B cell (primary cell): ENCODE measurements at places on chromosomes 11 and 22.

DNA sequence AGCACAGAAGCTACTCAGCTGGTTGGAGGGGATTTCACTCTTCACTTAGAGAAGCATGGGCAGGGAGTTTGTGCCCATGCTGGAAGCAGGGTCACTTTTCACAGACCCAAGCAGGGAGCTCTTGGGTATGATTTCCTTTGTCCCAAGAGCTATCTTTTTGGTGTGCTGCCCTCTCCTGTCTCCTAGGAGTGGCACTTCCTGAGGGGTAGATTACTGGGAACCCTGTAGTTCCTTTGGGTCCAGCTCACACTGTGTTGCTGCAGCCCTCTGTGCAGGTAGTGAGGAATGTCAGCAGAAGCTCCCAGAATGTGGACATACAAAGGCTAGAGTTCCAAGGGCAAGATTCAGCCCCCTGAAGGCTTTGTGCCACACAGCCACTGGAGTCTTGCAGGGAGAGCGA lies 537.1 kb upstream of the ANO3 start:
- DNase-seq: no peak

DNA sequence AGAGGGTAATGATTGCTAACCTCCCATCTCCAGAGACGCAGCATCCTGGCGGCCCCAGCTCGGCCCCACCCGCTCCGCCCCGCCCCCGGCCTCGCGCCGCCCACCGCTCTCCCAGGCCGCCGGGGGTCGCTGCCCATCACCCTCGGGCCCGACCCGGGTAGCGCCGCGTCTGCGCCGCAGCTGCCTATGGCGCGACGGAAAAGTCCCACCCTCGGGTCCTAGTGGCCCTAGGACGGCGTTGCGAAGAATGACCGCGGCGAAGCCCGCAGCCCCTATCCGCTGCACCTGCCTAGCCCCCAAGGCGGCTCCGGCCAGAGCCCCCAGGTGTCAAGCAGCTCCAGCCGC lies 457 bp downstream of the CPSF7 start:
- no peak for DNase-seq

GRCh38 chr11:58923300-58923788 lies 15.9 kb upstream of the GLYATL1 start:
- peak; percentile 51 for DNase-seq

DNA sequence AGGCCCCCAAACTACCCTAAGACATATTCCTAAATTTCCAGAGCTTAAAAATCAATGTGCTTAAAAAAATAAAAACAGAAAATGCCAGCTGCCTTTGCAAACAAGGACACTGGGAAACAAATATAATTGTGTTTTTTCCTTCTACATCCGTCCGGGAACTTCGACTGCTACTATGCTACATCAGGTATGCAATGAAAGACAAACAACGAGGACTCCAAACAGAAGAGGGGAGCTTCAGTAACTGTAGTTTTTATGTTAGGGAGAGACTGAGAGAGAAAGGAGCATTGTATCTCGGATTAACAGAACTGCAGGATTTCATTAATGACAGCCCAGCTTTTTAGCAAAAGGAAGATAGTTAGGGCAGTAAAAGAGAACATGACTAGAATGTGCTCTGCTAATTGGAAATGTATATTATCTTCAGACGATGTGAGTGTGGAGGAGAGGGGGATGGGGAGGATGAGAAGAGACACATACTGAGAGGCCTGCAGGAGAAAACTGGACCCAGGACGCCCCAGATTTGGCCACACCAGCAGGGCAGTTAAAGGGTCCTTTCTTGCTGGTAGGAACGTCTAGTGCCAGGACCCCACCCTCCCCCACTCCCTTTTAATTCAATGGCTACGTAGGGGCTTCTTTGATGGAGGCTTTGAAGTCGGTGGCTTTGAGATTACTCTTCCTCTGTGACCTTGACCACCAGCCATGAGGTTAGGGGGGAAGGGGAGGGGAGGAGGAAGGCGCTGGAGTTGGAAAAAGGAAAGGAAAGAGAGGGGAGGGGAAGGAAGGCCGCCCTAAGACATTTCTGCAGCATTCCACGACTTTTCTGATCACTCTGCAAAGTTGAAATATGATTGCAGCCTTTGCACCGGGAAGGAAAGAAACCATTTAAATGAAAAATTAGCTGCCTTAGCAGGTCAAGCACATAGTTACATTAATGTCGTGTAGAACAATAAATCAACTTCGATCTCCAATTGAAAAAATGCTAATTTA lies 187.1 kb downstream of the BLID start:
- DNase-seq: no peak

- DNase-seq: no peak
Measured at GRCh38 chr11:61710019-61710418, 29.8 kb downstream of the DAGLA start.

DNA sequence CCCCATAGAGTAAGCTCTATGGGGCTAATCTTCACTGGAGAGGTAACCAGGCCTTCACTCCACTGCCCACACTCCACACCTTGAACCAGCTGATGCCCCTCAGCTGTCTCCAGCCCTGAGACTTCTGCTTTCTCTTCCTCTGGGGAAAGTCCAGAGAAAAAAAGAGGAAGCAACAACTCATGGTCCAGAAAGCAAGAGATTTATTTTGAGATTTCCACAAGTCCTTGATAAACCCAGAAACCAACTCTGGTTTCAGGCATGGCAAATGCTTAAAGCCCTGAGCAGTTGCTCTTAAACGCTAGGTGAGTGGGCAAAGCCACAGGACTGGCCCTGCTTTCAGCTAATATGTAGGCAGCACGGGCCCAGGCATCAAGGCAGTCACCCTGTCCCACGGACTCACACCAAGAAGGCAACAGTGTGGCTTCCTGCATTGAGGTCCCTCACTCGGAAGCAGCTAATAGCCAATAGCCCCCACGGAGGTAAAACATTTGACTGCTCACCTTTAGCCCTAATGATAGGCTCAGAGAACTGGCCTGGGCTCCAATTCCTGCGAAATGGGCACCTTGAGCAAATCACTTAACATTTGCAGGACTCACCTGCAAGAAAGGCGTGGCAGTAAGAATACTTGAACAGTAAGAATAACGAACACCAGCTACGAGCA lies 4.3 kb downstream of the CYB561A3 start:
- DNase-seq: peak; percentile 93

DNA sequence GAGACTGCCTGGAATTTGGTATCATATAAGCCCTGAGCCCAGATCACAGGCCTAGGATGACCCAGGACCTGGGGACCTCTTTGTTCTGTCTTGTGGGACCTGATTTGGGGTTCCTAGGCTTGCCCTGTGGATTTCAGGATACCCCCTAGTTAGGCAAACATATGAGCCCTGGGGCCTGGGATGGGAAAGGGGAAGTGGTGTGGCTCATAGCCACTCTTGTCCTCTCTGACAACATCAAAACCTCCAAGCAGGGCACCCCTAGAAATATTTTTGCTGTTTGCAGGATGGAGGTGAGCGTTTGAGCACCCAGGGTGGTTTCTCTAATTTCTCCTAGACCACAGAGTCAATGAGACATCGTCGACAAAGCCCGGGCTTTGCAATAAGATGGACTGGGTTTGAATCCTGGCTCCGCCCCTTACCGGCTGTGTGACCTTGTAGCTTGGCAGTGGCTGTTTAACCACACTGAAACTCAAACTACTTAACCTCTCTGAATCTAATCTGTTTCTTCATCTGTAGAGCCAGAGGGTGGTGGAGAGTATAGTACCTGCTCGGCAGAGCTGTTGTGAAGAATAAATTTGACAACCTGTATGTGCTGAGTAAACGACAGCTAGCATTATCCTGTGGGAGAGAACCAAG lies 5.3 kb upstream of the LRRC10B start:
- DNase-seq: no peak

- DNase-seq: no peak
Measured at GRCh38 chr11:25900814-25901213, 431.1 kb upstream of the ANO3 start.

GRCh38 chr11:114061048-114061680 lies 1.7 kb downstream of the ZBTB16 start:
- DNase-seq: peak; percentile 43

DNA sequence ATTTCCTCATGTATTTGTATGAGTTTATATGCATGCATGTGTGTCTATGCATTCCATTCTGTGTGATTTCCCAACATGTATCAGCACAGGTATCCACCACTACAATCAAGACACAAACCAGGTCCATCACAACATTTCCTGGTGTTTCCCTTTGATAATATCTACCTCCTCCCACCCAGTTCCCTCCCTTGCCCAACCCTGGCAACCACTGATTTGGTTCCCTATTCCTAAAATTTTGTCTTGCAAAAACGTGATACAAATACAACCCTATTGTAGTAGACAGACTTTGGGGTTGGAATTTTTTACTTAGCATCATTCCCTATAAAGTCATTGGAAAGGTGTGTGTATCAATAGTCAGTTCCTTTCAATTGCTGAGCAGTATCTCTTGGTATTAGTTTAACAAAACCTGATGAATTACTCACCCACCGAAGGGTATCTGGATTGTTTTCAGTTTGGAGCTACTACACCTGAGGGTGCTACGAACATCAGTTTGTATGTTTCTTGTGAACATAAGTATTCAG lies 51.8 kb upstream of the IGLL5 start:
- DNase-seq: no peak
